Activated CD4-positive, alpha-beta T cell treated with anti-CD3 and anti-CD28 coated beads, Interleukin-2, Interleukin-4, amounts not matched to agents 100 ng/mL and 50 ng/mL, durations not matched to agents 16 hours and 8 hours (primary cell): ENCODE measurements at places on chromosomes 1 and 21.

DNA sequence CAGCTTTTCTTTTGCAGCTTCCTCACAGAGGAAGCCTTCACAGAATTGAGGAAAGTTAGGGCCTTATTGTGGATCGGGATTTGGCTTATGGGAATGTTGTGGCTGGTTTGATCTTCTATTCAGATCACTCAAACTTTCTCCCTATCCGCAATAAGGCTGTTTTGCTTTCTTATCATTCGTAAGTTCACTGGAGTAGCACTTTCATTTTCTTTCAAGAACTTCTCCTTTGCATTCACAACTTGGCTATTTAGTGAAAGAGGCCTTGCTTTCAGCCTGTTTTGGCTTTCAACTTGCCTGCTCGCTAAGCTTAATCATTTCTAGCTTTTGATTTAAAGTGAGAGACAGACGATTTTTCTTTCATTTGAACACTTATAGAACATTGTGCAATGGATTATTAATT, 181.9 kb upstream of the B3GALT2 start:
- DNase-seq, result peak; percentile 3

DNA sequence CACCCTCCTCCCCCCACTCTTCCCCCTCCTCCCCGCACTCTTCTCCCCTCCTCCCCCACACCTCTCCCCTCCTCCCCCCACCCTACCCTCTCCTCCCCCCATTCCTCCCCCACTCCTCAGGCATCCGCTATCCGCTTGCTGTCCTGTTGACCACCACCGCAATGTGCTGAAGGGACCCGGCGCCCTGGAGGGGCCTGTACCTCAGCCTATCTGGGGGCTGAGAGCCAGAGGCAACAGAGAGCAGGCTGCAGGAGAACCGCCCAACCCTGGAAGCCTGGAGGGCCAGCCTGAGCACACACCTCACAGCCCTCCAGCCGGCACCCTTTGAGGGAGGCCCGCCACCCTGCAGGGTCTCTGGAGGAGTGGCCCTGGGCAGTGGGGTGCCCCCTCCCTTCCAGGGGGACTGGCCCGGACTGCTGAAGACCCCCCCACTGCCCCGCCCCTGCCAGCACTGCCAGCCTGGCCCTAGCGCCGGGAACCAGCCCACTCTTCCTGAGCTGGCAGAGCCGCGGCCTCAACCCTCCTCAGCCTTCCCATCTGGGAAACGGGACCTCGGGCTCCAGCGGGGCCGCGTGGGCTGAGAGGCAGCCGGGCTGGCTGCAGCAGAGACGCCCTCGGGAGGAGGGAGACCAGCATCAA, 1.2 kb downstream of the C1QTNF12 start:
- no peak for DNase-seq

GRCh38 chr1:207603777-207604176, 41.2 kb upstream of the CR1L start:
- no peak for DNase-seq

- DNase-seq, result no peak
Observed at GRCh38 chr21:32094804-32095203, 184.0 kb downstream of the MIS18A start.

- no peak for DNase-seq
Observed at GRCh38 chr1:100131623-100132022, 1.1 kb downstream of the SASS6 start.

DNA sequence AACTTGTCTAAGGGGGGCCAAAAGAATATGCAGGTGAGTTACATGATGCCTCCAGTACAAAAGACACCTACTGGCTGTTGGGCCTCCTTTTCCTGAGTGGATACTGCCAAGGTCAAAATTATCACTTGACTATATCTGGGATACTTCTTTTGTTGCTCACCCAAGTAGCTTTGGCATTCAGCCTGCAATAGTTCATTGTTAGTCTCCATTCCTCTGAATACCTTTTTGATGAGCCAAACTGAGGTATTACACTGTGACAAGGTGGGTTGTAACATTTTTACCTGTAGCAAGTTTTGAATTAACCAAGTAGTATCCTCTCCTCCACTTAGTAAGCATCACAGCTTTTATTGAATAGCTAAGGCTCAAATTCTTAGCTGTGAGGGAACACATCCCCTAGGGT, 408.0 kb downstream of the LRRIQ3 start:
- DNase-seq, result no peak
